Psoas muscle (tissue), 8 donors: ENCODE measurements at places on chromosomes 11 and 22.
A peak's percentile ranks its signal among the peaks of the same experiment; 100 is the strongest.

DNA sequence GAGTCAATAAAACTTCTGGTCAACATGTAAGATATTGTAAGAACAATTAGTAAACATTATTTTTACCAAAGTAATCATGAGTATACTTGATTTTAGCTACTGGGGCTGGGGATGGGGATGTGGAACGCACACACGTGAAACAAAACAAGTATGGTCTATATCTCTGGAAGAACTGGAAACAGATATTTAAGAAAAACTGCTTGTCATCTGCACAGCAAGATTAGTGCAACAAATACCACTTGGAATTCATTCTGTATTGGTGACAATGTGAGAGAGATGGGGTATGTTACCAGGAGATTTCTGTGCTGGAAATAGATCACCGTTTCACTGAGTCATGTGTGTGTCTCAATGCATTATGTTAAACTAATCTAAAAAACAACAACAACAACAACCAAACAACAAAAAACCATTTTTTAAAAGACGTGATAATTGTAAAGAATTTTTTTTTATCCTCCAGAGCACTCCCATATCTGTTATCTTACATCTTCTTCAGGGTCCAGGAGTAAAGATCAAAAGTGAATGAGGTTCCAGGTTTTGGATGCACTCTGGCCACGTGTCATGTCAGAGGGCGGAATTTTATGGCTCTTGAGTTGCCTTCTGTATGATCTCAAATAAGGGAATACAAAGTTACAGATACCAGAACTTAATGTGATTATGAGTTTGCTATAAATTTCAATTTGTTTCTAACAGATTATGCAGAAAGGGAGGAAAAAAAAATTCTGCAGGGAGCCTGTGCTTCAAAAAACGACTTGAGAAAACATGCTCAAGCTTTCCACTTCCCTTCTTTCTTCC lies 153.0 kb downstream of the BBOX1 start:
- no peak for DNase-seq

- DNase-seq: peak; percentile 60
These were observed 12.3 kb downstream of the GUCD1 start for GRCh38 chr22:24542641-24543040.

GRCh38 chr11:107710301-107710700 lies 1.6 kb downstream of the SLN start:
- DNase-seq: no peak

GRCh38 chr11:472272-472671 lies 22.2 kb downstream of the PTDSS2 start:
- no peak for DNase-seq

GRCh38 chr22:47154621-47155081 lies 392.2 kb downstream of the TBC1D22A start:
- DNase-seq: peak; percentile 65

DNA sequence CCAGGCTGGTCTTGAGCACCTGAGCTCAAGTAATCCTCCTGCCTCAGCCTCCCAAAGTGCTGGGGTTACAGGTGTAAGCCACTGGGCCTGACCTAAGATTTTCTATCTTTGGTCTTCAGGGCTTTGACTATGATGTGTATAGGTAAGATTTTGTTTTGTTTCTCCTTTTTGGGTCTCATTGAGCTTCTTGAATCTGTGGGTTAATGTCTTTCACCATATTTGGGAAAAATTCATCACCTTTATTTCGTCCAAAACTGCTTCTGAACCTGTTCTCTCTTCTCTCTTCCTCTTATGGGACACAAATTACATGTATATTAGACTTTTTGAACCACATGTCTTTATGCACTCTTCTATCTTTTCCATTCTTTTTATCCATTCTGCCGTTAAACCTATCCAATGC lies 100.4 kb downstream of the OSBP2 start:
- no peak for DNase-seq

DNA sequence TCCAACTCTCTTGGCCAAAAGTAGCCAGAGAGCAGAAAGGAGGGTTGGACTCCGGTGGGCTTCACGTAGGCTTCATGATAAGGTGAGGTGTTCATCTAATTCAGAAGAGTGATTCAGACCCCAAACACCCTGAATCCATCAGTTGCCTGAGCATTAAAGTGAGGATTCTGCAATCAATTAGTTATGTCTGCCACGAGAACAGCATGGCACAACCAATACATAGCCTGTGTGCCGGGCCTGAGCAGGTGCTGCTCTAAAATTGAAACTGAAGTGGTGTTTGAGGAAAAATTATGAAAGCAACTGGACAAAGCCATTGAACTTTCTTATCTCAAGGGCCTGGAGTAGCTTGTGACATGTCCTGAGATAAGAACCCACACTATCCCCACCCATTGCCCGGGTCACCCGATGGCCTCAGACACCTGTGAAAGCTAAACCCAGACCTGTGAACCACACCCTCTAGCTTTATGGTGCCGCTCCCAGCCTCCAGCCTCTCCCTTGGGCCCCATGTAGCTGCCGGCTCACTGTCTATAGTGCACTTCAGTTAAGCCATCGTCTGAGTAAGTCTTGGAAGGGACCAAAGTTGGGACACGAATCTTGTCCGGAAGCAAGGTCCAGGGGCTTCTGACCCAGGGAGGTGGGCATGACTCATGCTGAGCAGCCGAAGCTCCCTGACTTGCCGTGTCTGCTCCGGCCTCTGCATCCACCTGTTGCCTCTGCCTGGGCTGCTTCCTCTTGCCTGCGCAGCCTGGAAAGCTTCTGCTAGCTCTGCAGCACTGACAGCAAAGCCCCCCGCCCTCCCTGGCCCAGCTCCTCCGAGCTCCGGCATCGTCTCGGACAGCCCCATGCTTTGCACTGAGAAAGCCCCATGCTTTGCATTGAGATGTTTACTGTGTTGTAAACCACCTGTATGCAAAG lies 5.7 kb upstream of the MYEOV start:
- peak; percentile 18 for DNase-seq

DNA sequence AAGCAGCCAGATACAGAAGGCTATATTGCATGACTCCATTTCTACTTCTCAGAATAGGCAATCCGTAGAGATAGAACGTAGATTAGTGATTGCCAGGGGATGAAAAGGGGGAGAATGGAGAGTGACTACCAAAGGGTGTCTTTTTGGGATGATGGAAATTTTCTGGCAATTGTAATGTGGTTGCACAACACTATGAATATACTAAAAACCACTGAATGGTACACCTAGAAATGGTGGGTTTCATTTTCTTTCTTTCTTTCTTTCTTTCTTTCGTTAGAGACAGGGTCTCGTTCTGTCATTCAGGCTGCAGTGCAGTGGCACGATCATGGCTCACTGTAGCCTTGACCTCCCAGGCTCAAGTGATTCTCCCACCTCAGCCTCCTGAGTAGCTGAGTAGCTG lies 54.4 kb downstream of the BID start:
- DNase-seq: no peak

DNA sequence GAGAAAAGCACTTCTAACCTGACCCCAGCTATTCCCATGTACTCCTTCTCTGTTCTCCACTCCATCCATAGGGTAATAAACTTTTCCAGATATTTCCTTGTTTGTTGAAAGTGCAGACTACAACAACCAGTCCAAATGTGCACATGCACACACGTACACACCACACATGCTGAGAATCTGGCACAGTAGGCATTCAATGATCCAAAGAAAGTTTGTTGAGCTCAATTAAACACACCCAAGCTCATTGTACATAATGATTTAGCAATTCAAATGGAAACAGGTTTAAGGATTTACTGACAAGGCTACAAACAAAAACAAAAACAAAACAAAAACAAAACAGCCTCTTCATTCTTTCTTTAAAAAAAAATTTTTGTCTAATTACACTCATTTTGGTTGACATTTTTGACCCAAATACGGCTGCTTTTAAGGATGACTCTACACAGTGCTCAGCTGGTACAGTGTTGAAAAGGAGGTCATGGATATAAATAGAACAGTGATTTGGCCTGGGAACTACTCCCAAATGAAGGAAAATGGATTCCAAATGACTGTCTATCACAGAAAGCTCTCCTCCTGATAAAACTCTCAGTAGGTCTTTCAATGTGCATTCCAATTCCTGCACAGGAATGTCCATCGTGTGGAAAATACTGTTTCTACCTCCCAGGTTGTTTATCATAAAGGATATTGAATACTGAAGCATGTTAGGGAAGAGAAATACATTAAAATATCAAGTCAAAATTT lies 232.2 kb downstream of the GUCY1A2 start:
- no peak for DNase-seq

DNA sequence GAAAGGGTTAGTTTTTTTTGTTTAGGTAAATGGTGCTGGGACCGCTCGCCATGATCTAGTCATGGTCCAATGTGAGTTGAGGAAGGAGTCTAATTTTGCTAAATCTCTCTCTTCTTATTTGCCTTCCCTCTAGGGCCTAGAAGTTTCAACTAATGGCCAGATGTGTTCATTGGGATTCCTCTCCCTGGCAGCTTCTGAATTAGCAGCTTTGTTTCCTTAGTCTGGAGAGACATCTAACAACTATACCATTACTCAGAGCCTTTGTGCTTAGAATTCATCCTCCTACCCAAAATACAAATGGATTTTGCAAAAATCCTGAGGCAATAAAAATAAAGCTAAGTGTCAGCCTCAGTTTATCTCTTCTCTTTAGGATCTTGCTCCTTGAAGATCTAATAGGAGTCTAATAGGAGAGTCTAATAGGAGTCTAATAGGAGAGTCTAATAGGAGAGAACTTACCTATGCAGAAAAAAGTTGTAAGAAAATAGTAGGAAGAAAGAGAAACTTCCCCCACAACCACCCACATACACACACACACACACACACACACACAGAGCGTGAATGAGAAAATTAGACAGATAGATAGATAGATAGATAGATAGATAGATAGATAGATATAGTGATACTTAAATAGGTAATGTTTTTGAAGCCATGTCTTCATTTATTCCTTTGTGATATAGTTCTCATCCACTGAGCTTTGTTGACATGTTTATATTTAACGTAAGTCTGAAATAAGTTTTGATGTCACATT lies 980.5 kb upstream of the CNTN5 start:
- no peak for DNase-seq

DNA sequence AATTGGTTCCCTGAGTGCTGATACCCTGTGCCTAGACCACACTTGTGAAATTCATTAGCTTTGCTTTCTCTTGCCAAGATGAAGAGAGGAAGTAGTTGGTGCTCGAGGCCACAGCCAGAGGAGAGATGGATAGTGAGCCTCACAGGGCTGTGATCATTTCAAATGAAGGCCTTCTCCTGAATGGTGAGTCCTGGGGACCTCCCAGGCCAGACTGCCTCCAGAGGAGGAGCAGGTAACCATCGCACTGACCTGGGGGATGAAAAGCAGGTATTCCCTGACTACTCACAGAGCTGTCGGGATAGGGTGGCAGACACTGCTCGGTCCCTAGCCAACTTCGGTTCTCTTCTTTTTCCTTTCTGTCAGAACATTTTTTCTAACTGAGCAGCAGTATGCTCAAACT lies 4.8 kb upstream of the FXYD6 start:
- DNase-seq: no peak

DNA sequence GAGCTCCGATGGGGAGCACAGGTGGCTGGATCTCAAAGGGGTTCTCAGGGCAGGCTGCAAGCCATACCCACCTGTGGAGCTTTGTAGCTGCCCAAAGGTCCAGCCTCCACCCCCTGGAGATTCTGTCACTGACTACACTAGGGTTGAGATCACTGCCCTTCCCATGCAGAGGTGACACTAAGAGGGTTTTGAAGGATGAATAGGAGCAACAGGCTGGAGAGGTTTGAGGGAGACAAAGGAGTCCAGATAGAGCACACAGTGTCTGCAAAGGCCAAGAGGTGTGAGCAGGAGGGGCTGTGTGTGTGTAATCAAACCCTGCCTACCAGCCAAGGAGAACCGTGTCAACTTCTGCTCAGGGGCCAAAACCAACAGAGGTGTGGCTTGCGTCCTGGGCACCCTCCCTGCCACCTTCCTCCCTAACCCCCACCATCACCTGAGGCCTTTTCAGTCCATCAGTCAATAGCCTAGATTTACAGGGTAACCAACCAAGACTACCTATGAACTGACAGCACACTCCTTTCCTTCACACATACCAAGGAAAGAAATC lies 43.0 kb upstream of the WNT11 start:
- DNase-seq: no peak

DNA sequence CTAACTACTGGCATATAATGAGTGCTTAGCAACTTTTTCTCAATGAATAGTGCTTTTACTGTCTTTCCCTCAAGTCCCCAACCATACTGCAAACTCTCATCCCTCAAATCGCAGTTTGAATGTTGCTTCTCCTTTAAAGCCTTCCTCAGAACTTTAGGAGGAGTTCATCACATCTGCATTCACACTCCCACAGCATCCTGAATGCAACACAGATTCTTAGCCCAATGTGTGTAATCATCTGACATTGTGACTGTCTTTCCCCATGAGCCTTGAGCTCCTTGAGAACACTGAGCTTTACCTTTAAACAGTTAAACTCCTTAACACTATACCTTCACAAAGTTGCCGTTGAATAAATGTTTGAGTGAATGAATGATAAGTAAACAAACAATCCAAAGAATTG lies 81.7 kb upstream of the FAM181B start:
- no peak for DNase-seq
